Gastrocnemius medialis (tissue), 4 donors: ENCODE measurements at places on chromosomes 2 and 18.

DNA sequence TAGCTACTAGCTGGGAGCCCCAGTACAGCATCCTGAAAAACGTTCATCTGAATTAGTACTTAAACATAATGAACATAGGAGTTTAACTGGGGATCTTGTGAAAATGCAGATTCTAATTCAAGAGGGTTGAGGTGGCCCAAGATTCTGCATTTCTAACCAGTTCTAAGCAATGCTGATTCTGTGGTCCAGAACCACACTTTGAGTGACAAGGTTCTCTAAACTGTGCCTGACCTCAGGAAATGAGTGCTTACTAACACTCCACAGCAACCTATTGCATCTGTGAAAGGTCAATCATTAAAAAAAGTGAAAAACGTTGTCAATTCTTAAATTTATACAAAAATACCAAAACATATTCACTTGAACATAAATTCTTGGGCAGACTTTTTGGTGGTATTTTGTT, 157.1 kb upstream of the ZFP36L2 start:
- H3K4me1 ChIP-seq, result peaks cover 13% of the 10 kb centered on the region
- DNase-seq, result no peak
- no peak overlapping the region for H3K27ac ChIP-seq
- no peaks in the 10 kb centered on the region for H3K36me3 ChIP-seq
- H3K27me3 ChIP-seq, result no peaks in the 10 kb centered on the region

DNA sequence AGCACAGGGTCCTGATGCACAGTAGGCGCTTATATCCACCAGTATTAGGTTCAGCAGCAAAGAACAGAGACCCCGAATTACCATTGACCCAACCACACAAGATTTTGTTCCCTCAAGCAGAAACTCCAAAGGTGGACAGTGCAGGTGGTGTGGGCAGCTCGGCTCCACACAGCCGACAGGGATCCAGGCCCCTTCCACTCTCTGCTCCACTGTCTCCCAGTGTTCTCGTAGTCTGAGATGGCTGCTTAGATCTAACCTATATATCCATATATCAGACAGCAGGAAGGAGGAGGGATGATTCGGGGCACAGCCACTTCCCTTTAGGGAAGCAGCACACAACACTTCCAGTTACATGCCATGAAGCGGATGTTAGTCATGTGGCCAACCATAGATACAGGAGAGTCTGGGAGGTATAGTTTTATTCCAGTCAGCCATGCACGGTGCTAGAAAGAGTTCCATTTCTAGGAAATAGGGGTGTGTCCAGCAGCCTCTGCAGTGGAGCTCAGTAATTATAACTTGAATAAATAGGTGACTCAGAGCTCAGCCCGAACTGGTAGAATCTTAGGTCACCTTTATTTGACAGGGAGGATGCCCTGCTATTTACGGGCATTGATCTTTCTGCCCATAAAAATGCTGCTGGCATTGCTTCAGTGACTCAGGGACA, 158.9 kb downstream of the TWIST2 start:
- H3K27ac ChIP-seq, result no peak overlapping the region
- peaks cover 63% of the 10 kb centered on the region for H3K27me3 ChIP-seq
- no peak overlapping the region for H3K4me3 ChIP-seq
- DNase-seq, result no peak

GRCh38 chr18:35171315-35171987, 69.4 kb upstream of the ZNF397 start:
- H3K4me3 ChIP-seq, result no peak overlapping the region
- H3K27me3 ChIP-seq, result no peaks in the 10 kb centered on the region
- no peak for DNase-seq
- H3K36me3 ChIP-seq, result no peaks in the 10 kb centered on the region

DNA sequence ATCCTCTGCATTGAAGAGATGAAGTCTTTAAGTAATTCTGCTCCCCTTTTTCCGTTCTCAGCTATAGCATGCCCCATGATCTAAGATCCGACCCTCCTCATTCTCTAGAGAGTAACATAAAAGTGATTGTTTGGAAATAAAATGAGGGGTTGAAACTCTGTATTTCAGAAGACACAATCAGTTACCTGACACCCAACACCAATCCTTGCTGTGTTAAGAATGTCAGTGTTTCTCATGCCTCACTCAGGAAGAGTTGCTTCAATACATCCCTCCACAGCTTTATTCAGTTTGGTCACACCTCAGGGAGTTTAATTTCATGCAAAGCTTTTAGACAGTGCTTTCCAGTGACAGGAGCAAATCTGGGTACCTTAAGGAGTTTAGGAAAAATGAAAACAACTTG, 49.9 kb upstream of the RBBP8 start:
- no peak overlapping the region for H3K27ac ChIP-seq
- H3K4me3 ChIP-seq, result no peak overlapping the region
- DNase-seq, result no peak
- H3K4me1 ChIP-seq, result no peaks in the 10 kb centered on the region

DNA sequence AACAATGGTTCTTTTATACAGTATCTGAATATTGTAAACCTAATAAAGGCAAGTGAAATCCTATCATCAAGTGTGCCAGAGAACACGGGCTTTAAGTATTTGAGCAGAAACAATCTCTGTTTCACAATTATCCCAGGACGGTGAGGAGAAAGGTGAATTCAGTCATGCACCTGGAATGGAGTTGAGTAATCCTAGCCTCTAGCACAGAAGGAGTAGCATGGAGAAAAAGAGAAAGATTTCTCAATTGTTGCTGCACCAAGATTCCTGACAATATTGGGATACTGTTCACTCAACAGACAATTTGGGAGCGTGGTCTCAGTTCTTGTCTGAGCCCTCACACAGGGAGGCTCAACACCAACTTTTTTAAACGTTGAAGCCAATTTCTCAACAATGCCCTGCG, 510.6 kb downstream of the SOX11 start:
- no peak overlapping the region for H3K4me3 ChIP-seq
- no peaks in the 10 kb centered on the region for H3K4me1 ChIP-seq
- no peak overlapping the region for H3K27ac ChIP-seq
- no peaks in the 10 kb centered on the region for H3K27me3 ChIP-seq
- DNase-seq, result no peak
- no peaks in the 10 kb centered on the region for H3K36me3 ChIP-seq

GRCh38 chr2:7452110-7452876, 535.1 kb downstream of the RNF144A start:
- no peak for DNase-seq
- H3K27ac ChIP-seq, result no peak overlapping the region
- no peak overlapping the region for H3K4me3 ChIP-seq
- H3K27me3 ChIP-seq, result no peaks in the 10 kb centered on the region
- H3K36me3 ChIP-seq, result no peaks in the 10 kb centered on the region
- H3K4me1 ChIP-seq, result no peaks in the 10 kb centered on the region

DNA sequence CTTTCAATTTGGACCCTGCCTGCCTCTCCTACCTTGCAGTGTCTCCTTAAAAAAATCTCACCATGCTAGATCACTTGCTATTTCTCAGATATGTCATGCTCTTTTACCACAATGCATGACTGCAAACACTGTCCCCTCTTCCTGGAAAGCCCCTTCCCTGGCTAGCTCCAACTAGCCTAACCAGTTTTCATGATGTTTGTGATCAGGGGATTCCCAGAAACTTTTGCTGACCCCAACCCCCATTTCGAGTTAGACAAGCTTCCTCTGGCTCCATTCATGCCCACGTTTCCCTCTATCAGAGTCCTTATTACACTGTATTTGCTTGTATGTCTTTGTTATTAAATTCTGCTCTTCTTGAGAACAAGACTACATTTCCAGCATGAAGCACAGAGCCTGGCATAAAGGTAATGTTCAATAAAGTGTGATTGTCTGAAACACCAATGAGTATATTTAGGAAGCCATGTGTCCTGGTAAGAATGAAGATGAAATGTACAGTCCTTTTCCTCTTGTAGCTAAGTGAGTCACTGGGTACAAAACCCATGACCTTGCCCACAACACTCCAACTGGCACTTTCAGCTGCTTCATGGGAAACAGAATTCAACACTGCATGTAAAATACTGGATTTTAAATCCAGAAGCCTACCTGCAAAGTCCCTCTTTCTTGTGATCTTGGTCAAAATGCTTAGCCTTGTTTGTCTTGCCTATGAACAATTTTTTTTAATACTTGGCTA, 62.0 kb upstream of the ATL2 start:
- no peak overlapping the region for H3K4me3 ChIP-seq
- H3K27me3 ChIP-seq, result no peaks in the 10 kb centered on the region
- no peaks in the 10 kb centered on the region for H3K36me3 ChIP-seq
- no peak overlapping the region for H3K27ac ChIP-seq
- peaks cover 17% of the 10 kb centered on the region for H3K4me1 ChIP-seq
- no peak for DNase-seq

GRCh38 chr2:141611176-141611571, 519.6 kb downstream of the LRP1B start:
- H3K4me1 ChIP-seq, result no peaks in the 10 kb centered on the region
- no peaks in the 10 kb centered on the region for H3K27me3 ChIP-seq
- H3K36me3 ChIP-seq, result no peaks in the 10 kb centered on the region
- DNase-seq, result no peak
- H3K4me3 ChIP-seq, result no peak overlapping the region

DNA sequence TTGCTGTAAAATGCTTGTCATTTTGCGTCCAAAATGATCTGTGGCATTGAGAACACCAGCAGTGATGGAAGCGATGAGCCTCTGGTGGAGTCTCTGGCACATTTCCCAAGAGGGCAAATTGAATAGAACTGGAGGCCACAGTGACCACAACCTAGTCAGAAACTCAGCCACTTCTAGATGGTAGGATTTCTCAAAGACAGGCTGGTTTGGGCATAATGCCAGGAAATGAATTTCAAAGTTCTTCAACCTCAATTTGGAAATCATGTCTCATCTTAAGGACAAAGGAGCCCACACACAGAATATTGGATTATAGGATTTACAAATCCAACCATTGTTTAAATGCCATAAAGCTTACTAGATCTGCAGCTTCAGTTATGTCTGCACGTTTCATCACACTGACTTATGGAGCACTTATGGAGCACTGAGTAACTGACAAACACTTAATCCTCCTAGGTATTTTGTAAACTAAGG, 132.1 kb downstream of the COL6A3 start:
- H3K4me1 ChIP-seq, result peaks cover 31% of the 10 kb centered on the region
- no peak overlapping the region for H3K27ac ChIP-seq
- H3K36me3 ChIP-seq, result no peaks in the 10 kb centered on the region
- no peak overlapping the region for H3K4me3 ChIP-seq
- H3K27me3 ChIP-seq, result no peaks in the 10 kb centered on the region
- DNase-seq, result no peak
